ENCODE measurements at places on chromosomes 7 and 10.

DNA sequence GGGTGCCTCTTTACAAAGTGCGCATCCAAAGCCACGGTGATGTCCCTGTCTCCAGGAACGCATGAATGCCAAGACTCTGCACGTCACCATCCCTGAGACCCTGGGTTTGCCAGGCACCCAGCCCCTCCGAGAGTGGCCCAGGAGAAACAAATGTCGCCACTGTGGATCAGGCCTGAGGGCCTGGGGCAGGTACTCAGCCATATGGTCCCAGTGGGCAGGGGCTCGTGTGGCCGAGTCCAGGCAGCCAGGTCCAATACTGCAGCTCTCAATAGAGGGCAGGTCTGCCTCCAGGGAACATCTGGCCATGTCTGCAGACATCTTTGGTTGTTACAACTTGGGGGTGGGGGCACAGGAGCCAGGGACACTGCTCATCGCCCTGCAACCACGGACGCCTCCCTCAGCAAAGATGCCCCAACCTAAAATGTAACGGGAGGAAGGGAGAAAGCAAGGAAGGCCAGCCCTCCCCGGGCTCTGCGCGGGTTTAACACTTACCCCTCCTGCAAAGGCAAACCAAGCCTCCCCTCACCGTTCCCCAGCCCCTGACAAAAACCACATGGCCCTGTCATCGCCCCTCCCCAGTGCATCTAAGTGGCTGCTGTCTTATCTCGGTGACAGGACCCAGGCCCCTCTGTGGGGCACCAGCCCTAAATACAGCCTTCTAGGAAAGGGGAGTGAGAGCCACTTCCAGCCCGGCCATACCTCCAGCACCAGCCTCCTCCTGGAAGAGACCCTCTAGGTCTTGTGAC, 10.3 kb upstream of the PAPOLB start:
- DNase-seq: no peak

- DNase-seq: no peak
These were observed 287.6 kb downstream of the ADARB2 start for GRCh38 chr10:1449572-1450205.

DNA sequence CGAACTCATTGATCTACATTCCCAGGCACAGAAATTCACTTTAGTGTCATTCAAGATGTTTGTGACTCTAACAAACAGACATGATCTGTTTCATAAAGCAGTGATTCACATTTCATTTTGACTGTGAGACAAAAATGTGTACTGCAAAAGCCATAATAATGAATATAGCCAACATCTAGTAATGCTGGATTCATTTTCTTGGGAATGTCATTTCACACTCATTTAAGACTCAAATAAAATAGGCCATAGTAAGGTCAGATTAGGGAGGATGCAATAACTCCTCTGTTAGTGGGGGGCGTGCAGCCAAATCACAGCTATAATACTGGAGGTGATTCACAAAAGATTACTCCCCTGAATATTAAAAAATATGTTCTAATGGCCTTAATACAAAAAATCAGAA, 566.6 kb upstream of the ZWINT start:
- DNase-seq: no peak

DNA sequence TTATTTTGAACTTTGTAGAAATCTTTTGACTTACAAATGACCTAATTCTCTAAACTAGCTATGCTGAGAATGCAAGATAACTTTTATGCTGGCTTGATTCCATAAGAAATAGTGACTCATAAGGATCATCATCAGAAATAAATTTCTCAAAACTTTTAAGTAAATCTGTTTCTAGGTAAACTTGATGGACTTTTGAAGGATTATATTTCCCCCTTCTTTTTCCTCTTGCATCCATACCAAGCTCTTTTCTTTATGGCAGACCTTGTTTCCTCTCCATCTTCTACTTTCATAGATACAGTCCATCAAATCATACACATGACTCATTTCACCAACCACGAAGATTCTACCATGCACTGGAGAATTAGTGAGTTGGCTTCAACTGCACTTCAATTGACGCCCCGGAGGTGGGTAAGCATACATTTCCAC, 336.3 kb downstream of the KCNMA1 start:
- no peak for DNase-seq

DNA sequence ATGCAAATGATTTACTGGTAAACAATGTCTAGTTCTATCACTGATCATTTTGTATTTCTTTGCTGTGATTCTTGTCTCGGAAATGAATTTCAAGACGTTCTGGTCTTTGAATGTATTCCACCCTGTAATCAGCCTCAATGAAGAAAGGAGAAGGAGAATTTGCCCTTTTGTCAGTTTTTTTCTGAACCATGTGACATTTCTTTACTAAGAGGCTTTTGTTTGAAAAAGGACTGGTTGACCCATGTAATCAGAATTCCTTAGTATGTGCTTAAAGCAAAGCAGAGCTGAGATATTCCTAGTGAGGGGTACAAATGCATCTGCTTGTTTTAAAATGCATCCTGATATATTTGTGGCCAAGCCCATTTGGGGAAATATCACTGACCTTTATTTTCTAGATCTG, 581.6 kb downstream of the ETV1 start:
- DNase-seq: no peak

- no peak for DNase-seq
These were observed 23.5 kb downstream of the SGCE start for GRCh38 chr7:94632338-94633013.

- no peak for DNase-seq
These were observed 3.0 kb downstream of the STRIP2 start for GRCh38 chr7:129437190-129437589.

Measured in stimulated activated CD4-positive, alpha-beta T cell treated with anti-CD3 and anti-CD28 coated beads, Interleukin-2, amount 100 ng/mL, for 24 hours (primary cell).